ENCODE measurements at places on chromosomes 2 and 18.

GRCh38 chr2:102895376-102895775 is 133.5 kb downstream of the TMEM182 start:
- no peak for DNase-seq

DNA sequence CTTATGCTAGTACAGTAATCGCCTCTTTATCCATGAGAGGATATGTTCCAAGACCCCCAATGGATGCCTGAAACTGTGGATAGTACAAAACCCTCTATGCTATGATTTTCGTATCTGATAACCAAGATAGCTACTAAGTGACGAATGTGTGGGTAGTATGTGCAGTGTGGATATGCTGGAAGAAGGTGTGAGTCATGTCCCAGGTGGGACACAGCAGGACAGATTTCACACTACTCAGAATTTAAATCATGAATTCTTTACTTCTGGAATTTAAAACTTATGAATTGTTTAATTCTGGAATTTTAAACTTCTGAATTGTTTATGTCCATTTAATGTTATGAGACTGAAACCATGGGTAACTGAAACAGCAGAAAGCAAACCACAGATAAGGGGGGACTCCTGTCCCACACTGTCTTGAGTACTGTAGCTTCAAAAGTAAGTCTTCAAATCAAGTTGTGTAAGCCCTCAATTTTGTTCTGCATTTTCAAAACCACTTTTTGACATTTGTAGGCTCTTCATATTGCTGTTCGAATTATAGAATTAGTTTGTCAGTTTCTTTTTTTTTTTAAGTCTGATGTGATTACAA is 116.0 kb downstream of the LTBP1 start:
- no peak for DNase-seq

DNA sequence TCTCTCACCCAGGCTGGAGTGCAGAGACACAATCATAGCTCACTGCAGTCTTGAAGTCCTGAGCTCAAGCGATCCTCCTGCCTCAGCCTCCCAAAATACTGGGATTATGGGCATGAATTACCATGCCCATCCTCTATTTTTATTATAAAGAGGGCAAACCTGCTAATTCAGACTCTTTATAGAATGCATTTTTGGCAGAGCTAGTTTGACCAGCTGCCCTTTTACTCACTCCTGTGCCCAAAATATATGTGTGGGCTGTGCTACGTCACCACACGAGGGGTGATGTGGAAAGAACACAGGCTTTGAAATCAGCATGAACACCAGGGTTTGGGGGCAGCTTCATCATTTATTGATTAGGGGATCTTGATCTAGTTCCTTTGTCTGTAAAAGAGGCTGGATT is 137.8 kb downstream of the CLIP4 start:
- DNase-seq: no peak

- no peak for DNase-seq
These were observed 14.4 kb upstream of the SLC39A10 start for GRCh38 chr2:195642679-195643068.

DNA sequence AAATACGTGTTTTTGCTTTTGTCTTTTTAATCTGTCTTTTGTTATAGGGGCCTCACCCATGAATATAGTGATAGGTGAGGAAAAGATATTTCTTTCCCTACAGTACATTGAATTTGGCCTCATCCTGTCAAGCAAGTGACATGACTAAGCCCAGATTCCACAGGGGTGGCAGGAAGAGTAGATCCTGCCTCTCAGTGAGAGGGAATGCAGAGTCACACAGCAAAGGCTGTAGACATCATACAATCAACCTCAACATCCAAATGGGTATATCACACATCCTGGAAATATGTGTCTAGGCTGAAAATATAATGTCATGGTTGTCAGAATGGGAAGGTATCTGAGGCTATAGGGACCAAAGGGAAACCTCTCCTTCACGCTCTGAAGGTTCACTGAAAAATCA is 269.6 kb downstream of the CDH20 start:
- DNase-seq: no peak

GRCh38 chr2:239204876-239205468 is 195.8 kb downstream of the HDAC4 start:
- DNase-seq: no peak
